ENCODE measurements at places on chromosomes 5 and 9.

DNA sequence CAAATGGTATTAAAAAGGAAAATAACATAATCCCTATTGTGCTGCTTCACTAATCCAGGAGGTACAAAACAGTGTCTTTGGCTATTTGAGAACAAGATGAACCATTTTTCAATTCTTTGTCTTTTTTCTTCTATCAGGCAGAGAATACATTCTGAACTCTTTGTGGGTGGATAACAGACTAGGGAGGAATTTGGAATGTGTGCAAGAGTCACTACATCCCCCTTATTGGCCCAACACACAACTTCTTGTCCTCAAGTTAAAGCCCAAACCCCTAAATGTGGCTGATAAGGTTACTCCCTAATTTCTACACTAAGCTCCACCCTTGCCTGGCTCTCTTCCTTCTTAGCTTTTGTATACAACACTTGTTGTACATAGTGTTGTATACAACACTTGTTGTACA is 342.7 kb upstream of the RFX3 start:
- no peak for DNase-seq

- no peak for DNase-seq
Measured at GRCh38 chr9:124001866-124002525, 9.6 kb upstream of the LHX2 start.

DNA sequence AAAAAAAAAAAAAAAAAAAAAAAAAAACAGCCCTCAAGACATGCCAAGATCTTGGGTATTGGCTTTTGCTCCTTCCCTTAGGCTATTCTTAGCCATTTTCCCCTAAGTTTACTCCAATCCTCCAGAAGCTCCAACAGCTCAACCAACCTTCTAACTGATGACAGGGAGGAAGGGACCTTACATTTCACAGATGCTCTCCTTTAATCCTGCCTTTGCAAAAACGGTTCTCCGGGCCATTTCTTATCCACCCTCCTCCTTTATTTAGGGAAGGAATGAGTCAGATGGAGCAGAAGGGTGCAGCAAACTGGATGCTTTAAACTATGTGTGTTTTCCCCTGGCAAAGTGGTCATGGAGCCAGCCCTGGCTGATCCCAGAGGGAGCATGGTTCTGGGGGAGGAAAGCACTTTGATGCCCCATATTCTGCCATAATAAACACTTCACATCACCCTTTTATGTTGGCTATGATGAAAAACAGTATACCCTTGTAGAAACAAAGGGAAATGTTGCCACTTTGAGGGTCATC is 369.4 kb upstream of the DMAC1 start:
- no peak for DNase-seq

GRCh38 chr5:98771382-98772109 is 1.9 kb upstream of the RGMB start:
- DNase-seq: peak; percentile 59

DNA sequence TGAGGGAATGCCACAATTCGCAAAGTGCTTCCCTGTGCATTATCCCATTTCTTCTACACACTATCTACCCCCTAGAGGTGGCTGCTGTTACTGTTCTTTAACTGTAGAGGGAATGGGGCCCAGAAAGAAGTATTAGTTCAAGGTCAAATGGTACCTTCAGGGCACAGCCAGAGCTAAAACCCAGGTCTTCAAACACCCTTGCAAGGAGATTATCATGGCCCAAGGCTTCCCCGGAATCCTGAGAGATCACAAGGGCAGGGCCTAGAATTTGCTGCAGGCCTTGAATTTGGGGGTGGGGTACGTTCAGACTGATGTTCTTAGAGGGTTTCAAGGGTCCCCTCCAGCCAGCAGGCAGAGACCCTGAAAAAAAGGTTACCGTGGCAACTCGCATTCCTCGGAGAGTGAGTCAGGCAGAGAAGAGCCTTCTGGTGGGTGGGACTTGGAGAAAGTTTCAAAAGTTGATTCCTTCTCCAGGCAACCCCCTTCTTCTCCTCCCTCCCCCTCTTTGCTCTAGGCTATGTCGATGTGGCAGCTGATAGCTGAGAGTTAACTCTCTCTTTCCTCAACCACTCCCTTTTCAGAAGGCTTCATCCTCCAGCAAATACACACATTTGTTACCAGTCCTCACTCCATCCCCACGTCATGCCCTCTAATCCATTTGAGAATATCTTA is 1.9 kb downstream of the SPARC start:
- no peak for DNase-seq

DNA sequence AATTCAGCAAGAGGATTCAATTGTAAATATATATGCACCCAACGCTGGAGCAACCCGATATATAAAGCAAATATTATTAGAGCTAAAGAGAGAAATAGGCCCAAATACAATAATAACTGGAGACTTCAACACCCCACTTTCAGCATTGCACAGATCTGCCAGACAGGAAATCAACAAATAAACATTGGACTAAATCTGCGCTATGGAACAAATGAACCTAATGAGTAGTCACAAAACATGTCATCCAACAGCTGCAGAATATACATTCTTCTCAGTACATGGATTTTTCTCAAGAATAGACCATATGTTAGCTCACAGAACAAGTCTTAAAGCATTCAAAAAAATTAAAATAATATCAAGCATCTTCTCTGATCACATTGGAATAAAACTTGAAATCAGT is 86.1 kb upstream of the SLC1A1 start:
- DNase-seq: no peak

GRCh38 chr5:179234563-179235135 is 110.6 kb downstream of the ADAMTS2 start:
- no peak for DNase-seq

DNA sequence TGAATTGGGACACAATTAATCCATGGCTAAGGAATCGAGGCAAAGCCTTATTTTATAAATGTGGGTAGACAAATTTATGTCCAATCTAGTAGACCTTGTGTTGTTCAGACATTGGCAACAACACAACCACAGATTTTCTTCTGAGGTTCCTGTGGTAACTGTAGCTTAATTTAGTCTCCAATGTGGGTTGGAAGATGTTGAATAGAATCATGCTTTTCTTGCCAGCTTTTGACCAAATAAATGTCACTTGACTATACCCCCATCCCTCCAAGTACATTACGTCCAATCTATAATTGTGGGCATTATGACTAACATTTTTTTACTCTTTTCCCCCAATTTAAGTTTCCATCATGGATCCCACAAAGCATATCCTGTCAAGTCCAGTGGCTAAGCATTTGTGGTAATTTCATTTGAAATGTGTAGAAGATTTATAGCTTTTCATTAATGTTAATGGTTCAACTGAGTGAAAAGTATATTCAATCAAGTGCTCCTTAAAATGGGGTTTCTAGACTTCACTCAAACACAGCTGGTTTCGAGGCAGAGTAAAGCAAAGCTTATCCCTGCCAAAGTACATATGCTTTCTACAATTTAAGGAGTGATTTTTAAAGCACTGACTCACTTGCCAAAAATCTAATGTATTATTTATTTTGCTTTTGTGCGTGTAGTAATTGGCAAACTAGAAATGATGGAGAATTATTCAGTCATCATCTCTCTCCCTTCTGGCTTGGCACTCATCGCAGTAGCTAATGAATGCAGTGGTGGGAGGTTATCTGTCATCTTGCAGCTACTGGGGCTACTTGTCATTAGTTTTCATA is 141.8 kb downstream of the FAM174A start:
- no peak for DNase-seq

Data from effector memory CD8-positive, alpha-beta T cell (primary cell).